ENCODE measurements at places on chromosomes 12 and 14.

- DNase-seq: peak; percentile 91
Observed at GRCh38 chr14:68685419-68686204, 107.3 kb downstream of the ZFP36L1 start.

DNA sequence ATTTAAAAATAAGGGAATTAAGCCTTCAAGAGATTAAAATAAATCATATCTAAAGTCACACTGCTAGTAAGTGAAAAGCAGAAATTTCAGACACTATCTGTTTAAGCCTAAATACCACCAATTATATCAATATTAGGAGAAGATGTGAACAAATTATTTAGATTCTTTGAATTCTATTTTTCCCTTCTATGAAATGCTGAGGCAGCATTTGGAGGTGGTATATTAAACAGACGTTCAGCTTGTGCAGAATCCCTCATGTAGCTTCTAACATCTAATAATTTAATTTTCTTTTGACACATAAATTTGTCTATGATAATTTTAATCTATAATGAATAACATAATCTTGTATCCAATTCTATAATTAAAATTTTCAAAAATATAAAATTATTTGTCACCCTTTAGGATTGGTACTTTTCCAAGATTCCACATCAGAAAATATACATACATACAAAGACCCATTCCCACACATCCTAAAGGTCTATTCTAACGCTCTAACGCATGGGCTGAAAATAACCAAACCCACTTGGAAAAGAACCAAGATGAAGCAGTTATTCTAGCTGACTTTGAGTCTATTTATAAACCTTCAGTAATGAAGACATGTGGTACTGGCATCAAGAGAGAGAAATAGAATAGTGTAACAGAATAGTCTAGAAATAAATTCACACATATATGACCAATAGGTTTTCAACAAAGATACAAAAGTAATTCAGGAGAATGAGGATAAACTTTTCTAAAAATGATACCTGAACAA, 751.8 kb downstream of the GALC start:
- no peak for DNase-seq

- DNase-seq: no peak
Observed at GRCh38 chr14:23578560-23579310, at the start of gene JPH4. TSS of gene JPH4 (minus strand) at chr14:23578790. CDS start at chr14:23577453, 1,337 bp downstream.

DNA sequence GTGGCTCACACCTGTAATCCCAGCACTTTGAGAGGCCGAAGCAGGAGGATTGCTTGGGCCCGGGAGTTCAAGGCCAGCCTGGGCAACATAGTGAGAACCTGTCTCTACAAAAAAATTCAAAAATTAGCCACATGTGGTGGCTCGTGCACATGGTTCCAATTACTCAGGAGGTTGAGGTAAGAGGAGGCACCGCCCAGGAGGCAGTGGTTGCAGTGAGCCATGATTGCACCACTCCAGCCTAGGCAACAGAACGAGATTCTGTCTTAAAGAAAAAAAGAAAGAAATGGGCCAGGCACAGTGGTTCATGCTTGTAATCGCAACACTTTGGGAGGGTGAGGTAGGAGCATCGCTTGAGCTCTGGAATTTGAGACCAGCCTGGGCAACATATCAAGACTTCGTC, 33.5 kb downstream of the MAP1LC3B2 start:
- peak; percentile 57 for DNase-seq

DNA sequence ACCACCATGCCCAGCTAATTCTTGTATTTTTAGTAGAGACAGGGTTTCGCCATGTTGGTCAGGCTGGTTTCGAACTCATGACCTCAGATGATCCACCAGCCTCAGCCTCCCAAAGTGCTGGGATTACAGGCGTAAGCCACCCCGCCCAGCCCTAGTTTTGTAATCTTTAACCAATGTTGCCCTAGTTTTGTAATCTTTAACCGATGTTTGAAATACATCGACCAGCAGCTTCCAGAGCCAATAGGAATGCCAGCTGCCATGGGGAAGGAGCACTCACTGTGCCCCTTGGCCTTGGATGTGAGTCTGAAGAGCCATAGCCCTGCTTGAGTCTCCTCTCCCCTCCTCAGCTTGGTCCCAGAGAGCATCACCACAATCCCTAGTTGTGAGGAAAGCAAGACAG, 209.3 kb upstream of the RGS6 start:
- no peak for DNase-seq

DNA sequence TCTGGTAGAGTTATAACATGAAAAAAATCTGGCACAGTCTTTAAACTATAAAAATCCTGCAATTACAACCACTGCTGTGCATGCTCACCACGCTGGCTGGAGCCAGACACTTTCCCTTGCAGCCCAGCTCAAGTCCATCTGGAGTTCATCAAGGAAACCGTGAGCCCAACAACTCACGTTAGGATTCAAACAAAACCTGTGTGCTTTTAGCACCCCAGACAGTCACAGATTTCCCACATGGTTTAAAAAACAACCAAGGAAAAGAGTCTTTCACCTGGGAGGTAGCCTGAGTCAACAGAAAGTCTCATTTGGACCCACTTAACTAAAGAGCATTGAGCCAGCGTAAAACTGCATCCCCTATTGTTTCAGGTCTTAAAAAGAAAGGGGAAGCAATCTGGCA, 4.7 kb downstream of the LRIG3 start:
- no peak for DNase-seq

GRCh38 chr12:108449478-108449877, 65.6 kb upstream of the FICD start:
- no peak for DNase-seq

- DNase-seq: no peak
Observed at GRCh38 chr14:70770490-70770889, 38.8 kb downstream of the MAP3K9 start.

DNA sequence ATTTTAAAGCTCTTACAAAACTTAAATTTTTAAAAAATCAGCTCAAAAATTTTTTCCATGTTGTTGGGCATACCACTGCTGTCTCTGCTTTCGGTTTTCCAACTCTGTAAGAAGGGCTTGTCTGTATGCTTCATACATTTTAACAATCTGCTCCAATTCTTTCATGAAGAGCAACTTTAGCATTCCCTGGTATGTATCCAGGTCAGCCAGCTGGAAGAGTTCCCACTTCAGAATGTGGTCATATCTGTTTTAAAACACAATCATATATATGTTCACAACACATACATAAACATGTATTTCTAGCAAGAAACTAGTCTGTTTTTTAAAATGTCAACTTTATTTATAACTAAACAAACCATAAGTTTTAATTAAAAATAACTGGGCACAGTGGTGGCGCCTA, 33.0 kb downstream of the SAV1 start:
- DNase-seq: no peak

GRCh38 chr14:75821831-75822521, 159.8 kb downstream of the TGFB3 start:
- DNase-seq: no peak

GRCh38 chr14:104735830-104736642, 12.0 kb downstream of the ADSS1 start:
- DNase-seq: peak; percentile 48

GRCh38 chr14:60303745-60304144, 54.7 kb downstream of the PPM1A start:
- DNase-seq: no peak

GRCh38 chr12:30047516-30048254, 263.9 kb upstream of the TMTC1 start:
- DNase-seq: no peak

DNA sequence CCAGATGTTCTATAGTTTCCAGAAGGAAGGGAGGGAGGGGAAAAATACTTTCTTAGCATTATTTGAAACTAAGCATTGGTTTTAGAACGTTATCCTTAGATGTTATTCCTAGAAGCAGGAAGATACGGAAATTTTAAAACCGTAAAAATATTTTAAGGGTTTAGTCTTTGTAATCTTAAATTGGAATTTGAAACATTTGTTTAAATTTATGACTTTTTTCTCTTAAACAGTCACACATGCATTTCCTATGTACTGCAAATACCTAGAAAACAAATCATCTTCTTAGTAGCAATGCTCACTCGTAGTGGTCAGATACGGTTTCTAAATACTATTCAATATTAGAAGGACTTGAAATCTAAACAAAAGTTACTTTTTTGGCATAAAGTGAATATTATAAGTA, 282.0 kb downstream of the ERC1 start:
- DNase-seq: no peak

- no peak for DNase-seq
Observed at GRCh38 chr12:56190695-56191155, 1.4 kb upstream of the SMARCC2 start.

- DNase-seq: no peak
Observed at GRCh38 chr12:63905544-63905943, 61.0 kb downstream of the SRGAP1 start.

GRCh38 chr14:84490081-84490480, 1039.9 kb upstream of the FLRT2 start:
- no peak for DNase-seq

DNA sequence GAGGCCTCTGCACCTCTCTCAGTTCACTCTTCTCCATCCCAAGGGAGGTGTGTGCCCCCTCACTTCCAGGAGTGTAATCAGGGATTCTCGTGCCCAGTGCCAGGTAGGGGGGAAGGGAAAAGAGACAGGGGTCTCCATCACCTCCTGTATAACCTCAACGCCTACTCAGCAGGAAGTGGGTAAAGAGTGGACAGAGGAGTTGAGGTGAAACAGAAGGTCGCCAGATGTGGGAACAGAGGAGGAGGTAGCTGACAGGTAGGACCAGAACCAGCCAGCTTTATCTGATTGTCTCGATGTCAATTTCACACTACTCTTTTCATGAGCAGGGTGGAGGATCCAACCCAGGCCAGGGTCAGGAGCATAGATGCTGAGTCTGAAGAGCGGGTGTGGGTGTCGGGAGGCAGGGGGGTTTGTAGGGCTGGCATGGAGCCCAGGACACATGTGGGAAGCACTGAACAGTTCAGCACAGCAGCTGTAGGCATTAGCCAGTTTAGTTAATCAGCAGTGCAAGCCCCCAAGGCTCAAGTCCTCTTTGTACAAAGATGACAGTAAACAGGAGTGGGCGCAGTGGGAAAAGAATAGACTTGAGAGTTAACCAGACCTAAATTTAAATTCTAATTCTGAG, 213.5 kb downstream of the PELI2 start:
- DNase-seq: no peak

- no peak for DNase-seq
Observed at GRCh38 chr14:100709289-100710284, 17.1 kb upstream of the DLK1 start.

DNA sequence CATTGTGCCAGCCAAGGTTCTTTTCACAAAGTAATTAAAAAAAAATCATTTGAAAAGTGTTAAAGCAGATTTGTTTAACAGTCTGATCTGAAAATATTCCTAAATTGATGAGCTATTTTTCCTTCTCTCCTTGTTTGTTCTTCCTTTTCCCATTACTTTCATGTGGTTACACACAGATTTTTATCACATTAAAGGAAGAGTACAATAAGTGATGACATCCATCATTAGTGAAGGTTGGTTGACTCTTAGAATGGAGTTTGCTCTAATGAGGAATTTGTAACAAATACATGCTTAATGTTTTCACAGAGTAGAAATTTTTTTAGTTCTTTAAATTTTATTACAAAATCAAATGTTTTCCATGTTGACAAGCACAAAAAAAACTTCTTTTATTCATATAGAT, 18.9 kb upstream of the TOMM20L start:
- DNase-seq: no peak

GRCh38 chr14:67396381-67396970, 15.5 kb downstream of the PLEK2 start:
- no peak for DNase-seq

DNA sequence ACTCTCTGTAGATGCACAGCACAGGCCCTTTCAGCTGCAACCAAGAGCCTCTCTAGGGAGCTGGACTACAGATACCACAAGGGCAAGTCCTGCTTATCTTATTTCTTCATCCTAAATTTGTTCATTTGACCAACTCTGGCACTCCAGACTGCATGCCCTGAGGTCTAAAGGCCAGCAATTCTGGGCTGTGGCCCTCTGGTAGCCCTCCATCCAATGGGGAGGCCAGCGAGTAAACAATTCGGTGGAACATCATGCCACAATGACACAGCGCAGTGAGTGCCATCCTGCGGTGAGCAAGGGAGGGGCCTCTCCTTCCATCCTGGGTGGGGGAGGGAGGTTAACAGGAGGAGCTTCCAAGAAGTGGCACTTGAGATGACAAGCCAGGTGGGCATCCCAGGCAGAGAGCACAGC, 652 bp upstream of the SELPLG start:
- DNase-seq: peak; percentile 71

- DNase-seq: no peak
Observed at GRCh38 chr12:56759263-56759908, 3.7 kb upstream of the HSD17B6 start.
